ENCODE measurements at places on chromosomes 11 and 22.

DNA sequence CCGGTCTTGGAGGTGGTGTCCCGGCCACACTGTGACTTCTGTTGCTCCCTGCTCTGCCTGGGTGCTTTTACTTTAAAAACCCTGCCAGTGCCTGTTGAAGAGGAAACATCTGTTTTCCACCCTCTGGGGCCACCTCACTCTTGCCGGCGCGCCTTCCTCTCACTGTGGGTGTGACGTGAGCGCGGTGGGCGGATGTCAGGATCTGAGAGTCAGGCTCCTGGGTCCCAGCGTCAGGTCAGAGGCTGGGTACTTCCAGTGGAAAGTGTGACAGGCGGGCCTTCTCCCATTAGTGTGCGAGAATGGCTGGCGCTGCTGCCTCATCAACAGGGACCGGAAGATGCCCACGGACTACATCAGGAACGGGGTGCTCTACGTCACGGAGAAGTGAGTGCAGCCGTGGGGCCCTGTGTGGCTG is 54.2 kb downstream of the GRAMD4 start:
- no peak for DNase-seq

GRCh38 chr22:25077964-25078363 is 121.7 kb upstream of the CRYBB3 start:
- DNase-seq = no peak

- no peak for DNase-seq
Measured at GRCh38 chr11:31646216-31646615, 136.6 kb downstream of the ELP4 start.

DNA sequence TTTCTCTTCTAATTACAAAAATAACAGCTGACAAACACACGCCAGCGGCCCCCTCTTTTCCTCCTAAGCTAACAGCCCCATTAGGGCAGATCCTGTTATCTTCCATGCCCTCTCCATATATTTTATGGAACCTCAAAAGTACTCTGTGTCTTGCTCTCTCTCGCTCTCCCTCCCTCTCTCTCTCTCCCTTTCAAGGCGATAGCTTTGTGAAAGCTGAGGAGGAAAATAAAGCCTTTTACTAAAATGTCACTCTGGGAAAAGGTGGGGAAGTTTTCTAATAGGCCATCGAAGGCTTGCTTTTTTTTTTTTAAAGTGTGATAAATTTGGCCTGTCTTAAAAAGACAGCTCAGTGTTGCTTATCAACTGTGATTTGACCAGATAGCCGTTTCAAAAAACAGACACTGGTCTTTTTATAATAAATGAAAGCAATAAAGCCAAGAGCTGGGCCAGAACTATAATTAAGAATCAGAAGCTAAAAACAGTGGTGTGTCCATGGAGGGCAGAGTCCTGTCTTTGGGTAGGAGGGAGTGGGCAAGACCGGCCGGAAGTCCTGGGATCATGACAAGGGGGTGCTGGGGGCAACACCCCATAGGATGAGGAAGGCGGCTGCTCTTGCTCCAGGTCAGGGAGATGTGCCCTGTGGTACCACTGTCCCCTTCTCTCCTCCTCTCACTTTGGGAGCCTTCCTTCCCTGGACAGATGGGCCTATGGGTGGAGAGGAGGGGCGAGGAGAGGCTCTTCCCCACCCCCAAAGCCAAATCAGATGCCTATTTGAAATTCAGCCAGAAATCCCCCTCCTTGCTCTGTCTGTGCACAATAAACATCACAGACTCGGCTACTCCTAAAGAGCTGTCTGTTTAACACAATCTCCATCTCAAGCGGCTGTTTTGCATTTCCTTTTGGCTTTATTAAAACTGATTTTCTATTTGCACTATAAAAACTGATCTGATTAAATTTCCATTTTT is 267.2 kb downstream of the BUD13 start:
- no peak for DNase-seq

- no peak for DNase-seq
Measured at GRCh38 chr22:31983911-31984656, 39.7 kb downstream of the YWHAH start.

GRCh38 chr22:29074276-29074772 is 1.5 kb downstream of the KREMEN1 start:
- DNase-seq = no peak

DNA sequence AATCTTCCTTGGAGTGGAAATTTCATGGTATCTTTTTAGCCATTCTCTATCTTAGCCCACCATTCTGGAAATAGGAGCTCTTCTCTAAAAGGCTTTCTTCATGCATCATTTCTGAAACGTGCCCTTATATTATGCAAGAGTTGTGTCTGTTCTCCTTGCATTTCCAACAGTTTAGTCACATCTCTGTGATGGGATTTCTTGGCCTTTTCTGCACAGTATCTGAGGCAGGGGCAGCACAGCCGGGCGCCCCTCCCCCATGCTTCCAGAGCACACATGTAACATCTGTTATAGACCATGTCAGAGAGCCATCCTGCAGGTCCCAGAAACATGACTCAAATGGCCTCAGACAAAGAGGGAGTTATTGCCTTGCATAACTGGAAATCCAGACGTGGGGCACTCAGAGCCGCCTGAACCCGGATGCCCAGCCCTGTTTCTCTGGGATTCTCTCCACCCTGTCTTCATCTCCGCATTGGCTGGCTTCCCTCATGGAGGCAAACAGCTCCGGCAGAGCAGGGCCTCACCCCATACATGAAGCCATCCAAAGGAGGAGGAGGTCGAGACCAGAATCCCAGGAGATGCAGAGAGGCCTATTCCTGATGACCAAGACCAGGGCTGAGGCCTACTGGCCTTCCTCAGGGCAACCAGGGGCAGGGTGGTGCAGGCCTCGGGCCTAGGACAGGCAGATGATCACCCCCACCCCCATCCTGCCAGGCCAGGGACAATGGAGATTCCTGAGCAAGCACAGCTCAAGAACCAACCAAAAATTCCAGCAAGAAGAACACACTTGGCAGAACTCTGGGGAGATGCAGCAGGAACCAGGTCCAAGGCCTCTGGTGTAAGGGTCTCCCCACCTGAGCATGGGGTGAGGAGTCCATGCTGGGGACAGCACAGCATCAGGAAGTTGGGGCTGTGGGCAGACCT is 61.3 kb downstream of the IGLL5 start:
- DNase-seq = no peak

DNA sequence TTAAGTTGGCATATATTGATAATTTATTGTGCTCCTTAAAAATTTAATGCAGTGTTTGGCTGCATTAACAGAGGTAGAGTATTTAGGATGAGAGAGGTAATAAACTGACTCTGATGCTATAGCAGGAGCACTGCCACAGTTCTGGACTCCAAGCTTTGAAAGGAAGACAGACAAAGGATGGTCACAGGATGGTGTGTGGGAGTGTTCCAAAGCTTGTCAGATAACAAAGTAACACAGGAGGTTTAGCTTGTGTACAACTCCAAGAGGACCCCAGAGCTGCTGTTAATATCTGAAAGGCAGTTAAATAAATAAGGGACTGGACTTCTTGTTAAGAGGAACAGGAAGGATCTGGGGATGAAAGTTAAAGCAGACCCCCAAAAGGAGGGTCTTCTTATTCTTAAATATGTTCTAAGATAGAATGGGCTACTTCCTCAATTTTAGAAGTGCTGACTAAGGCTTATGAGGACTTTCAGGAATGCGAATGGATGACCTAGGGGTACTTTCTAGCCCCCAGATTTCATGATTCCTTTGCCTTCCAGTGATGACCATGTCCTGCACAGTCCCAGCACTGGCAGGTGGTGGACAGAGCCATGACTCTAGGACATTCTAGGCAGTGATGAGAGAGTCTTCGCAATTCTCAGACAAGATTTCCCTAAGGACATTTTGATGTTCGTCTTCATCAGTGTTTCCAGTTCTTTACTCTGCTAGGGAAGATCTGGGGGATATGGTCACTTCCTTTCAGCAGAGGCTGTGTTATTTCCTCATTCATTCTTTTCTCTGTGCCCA is 149.1 kb upstream of the RASSF10 start:
- DNase-seq = no peak

DNA sequence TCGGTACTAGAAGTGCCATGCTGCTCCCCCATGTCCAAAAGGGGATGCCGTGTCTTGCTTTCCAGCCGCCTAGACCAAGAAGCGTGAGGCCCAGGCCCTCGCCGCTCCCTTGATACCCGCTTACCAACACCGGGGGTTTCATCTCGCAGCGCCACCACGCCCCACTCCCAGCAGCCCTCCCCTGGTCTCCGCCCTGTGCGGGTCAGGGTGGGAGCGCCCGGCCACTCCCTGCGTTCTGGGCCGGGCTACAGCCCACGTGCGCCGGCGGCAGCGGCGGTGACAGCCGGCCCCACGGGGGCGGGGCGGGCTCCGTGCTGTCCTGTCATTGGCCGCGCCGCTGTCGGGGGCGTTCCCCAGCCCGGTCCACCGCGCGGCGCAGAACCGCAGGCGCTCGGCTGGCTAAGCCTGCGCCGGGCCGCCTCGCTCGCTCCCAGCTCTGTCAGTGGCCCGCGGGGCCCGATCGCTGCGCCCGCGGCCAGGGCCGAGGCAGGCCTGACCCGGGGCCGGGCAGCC is at the start of gene MICAL2:
Gene MICAL2 (plus strand): TSS at position 390 of the 513 bp plus-strand sequence. CDS start 51,566 bp downstream, outside the sequence.
- peak; percentile 96 for DNase-seq

GRCh38 chr11:65569164-65569972 is 909 bp upstream of the ZNRD2 start:
- no peak for DNase-seq

GRCh38 chr11:70783356-70783755 is 385.0 kb downstream of the CTTN start:
- no peak for DNase-seq

- no peak for DNase-seq
Measured at GRCh38 chr11:13339195-13340153, 61.9 kb downstream of the BMAL1 start.

- DNase-seq = no peak
Measured at GRCh38 chr11:95135155-95135554, 45.5 kb downstream of the ENDOD1 start.

- DNase-seq = no peak
Measured at GRCh38 chr11:62747475-62748160, 6.3 kb downstream of the ZBTB3 start.

- no peak for DNase-seq
Measured at GRCh38 chr22:32764330-32765131, 37.0 kb upstream of the TIMP3 start.

DNA sequence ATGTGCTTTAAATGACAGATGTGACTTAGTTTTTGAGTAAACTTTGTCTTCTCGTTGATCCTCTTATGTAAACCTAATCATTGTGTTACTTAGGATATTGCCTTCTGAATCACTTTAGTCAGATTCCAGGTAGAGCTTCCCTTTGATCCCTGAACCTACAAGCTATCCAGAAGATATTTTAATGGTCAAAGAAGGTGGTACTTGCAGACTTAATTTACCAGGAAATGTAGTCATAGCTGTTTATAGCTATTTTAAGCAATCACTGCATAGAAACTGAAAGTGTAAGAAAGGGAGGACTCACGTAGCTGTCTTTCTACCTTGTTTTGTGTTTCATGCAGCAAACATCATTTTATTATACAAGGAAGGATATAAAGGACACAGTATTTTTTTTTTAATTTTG is 189.5 kb downstream of the DDX10 start:
- no peak for DNase-seq

- DNase-seq = no peak
Measured at GRCh38 chr11:22671751-22672150, 5.3 kb downstream of the GAS2 start.

GRCh38 chr11:85539029-85539689 is 88.0 kb downstream of the DLG2 start:
- DNase-seq = no peak

DNA sequence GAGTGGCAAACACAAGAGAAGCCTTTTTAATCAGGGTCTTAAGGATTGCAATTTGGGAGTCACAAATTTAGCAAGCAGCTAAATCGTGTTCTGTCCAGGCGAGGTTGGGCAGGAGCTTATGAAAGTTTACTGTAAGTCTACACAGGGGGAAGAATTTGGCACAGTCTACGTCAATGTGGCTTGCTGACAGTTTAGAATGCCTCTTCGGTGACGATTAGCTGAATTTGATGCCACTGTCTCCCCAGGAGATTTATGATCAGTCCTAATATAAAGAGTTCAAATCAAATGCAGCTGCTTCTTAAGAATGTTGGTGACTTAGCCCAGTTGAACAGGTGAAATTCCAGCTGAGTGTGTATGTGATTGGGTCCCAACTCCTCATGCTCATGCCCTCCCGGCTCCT is 114.1 kb upstream of the CLPB start:
- no peak for DNase-seq

DNA sequence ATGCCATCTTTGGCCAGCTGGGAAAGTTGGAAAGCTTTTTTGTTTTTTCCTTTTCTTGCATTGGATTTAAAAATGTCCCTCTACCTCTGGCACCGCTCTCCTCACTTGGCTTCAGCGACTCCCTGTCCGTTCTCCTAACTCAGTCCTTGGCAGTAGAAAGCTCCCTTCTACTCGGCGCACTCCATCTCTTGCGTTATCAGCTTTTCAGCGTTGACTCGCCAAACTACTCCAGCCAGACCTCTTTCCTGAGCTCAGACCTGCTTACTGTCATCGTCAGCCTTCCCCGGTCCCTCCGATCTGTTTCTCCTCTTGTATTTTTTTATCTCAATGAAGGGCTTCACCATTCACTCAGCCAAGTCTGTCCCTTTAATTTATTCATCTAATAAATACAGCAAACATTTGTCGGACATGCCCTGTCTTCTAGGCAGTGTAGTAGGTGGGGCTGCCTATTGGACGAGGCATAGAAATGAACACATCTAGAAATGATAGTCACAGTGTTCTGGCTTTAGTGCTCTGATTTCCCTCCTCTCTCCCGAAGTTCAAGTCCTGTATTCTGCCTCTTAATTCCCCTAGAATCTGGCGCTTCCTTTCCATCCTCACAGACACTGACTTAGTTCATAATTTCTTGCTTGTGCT is 839 bp downstream of the CEP164 start:
- DNase-seq = peak; percentile 70

DNA sequence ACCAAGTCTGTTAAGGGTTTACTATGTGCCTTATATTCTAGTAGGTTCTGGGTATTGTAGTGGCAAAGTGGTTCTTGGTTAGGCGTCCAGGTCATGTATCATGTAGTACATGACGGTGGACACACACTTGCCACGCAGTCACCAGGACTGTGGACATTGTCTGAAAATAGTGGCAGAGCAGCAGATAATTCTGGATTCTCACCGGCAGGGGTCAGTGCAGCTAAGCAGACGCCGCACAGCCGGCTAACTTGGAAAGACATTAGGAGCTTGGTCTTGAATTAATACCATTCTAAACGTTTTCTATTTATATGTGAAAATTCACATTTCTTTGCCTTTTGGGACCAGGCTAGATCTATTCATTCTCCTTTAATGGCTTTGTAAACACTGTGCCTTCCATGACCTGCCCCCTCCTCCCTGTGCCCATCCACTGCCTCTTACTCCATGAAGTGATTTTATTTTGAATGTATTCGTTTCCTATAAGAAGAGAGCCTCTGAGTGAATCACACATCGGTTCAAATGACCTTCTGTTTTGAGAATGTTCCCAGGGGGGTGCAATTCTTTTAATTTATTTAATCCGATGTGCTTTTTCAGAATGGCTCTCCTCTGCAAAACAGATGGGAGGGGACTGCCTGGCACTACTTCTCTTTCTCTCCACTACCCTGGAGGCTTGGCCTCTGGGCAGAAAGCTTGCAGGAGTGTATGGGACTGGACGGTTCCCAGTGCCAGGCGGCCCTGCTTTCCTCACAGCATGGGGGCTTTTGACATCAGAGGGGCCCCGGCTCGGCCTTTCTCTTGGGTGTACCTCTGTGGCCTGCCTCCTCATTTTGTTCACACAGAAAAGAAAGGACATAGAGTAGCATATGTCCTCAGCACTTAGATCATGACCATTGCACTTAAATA is 378.0 kb downstream of the NTM start:
- peak; percentile 62 for DNase-seq

GRCh38 chr11:69375316-69376154 is 81.6 kb downstream of the MYEOV start:
- DNase-seq = no peak

GRCh38 chr11:71176812-71177211 is 75.6 kb downstream of the SHANK2 start:
- DNase-seq = no peak

Measured in erythroblast (primary cell).